Fibroblast of the conjunctiva (primary cell): ENCODE measurements at places on chromosomes 5 and 9.

DNA sequence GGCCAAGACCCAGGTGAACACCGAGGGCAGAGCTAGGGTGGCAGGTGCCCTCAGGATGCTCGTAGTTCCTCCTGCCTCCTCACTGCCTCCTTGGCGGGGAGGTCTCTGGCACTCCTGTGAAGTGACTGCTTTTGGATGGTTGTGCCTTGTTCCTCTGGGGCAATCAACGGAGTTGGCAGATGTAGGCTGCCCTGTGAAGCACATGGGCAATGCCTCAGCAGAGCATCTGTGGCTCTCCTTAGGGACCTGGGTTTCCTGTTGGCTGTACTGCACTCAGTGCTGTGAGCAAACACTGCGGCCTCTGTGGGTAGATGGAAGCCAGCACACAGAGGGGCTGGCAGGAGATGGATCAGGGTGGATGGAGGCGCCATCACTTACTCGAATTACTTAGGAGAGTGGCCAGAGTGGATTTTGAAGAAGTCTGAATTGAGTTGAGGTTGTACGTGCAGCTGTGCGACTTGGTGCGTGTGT lies 71.4 kb upstream of the COL5A1 start:
- DNase-seq, result no peak

DNA sequence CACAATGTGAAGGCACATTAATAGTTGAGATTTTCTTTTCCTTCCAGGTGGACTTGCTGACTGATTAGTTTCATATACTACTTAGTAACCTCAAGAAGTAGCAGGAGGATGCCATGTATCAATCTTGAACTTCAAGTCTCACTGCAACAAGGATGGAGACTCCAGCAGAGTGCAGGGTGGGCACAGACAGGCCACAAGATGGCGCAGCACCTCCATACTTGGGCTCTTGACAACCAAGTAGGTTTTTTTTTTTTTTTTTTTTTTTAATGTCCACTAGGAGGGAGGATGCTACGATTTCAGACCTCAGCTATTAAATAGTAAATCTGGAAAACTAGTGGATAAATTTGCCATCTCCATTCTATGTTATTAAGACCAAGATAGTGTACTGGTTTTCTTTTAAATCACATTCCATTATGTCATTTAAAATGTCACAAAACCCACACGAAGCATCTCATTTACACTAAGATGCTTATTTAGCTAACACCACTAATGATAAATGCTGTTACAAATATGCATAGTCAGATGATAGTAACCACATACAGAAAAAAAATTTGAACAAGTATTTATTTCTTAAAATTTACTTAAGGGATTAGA lies 58.6 kb downstream of the IL6ST start:
- DNase-seq, result peak; percentile 88

DNA sequence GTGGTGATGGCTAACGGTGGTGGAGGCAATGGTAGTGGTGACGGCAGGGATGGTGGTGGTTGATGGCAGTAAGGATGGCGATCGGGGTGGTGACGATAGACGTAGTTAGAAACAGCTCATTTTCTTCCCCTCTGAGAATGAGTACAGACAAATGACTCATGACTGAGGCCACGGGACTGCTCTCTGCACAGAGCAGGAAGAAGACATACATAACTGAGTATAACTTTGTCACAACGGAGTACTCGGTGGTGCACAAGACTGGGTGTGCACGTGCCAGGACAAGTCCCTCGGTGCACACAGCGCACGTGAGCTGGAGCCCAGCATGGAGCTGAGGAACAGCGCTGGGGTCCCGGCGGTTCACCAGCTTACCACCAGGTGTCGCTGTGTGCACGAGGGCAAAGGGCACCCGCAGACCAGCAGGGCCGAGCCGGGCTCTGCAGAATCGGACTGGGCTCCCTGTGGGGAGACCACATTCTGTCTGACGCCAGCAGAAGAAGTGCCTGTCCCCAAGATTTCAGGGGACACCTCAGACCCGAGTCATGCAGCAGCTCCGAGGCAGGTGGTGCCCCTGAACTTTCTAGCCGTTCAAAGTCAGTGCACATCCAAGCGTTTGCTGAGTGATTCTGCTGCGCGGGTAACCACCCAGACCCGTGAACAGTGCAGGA lies 188.6 kb downstream of the FSTL4 start:
- no peak for DNase-seq

DNA sequence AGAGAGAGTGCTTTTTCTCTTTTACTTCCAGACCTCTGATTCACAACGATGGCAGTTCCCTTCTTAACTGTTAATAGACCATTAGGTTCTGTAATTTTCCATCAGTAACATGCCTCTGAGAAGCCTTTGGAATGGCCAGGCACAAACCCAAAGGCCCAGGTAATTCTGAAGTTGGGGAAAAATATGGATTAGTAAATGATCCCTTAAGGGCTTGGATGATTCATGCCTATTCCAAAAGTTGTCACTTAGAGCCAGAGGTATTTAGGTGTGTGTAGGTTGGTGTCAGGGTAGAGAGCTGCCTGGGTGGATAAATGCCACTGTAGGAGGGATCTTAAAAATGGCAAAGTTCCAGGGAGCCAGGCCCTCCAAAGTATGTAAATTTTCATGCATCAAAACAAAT lies 228.8 kb downstream of the PLK2 start:
- no peak for DNase-seq

GRCh38 chr9:120336021-120336752 lies 243.8 kb downstream of the CDK5RAP2 start:
- DNase-seq, result no peak

DNA sequence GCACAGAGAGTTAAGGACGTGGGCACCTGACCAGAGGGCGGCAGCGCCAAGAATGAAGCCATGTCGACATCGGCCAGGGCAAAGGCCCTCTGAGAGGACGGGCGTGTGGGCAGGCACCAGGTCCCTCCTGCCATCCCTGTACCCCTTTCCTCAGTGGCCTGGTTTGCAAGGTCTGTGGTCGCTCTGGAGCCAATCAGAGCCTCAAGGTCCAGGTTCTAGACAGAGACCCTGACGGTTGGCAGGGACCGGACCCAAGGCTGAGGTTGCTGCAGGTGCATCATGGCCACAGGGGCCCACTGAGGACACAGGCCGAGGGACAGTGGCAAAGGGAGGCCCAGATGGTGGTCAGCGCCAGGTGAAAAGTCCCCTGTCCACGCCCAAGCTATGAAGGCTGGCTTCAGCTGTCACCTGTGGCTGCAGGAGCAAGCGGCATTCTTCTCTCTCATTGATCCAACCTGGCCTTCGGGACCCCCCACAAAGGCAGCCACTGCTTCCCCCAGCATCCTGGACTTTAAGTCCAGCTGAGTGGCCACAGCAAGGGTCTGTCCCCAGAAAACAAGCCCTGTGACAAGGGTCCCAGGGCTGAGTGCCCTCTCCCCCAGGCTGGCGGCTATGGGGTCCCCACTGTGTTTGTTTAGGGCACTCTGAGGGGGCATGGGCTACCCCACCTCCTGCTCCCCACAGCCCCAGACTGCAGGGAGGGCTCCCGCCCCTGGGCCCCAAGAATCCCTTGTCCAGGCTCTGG lies 48.9 kb downstream of the VAV2 start:
- no peak for DNase-seq

DNA sequence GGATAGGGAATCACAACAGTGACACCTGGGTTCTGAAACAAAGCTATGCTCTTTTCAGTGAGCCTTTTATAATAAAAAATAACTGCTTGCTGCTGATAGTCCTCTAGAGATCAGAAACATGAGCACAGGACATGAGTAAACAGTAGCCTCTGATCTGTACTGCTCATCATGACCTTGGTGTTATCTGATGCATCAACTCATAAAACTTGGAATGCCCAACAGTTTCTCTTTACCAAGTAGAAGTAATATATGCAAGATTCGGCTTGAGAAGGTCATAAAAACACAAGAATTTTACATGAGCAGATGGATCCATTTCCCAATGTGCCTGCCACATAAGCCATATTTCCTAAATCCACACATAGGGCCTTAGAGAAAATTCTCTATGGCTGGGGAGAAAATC lies 318.3 kb upstream of the GRAMD2B start:
- DNase-seq, result no peak

DNA sequence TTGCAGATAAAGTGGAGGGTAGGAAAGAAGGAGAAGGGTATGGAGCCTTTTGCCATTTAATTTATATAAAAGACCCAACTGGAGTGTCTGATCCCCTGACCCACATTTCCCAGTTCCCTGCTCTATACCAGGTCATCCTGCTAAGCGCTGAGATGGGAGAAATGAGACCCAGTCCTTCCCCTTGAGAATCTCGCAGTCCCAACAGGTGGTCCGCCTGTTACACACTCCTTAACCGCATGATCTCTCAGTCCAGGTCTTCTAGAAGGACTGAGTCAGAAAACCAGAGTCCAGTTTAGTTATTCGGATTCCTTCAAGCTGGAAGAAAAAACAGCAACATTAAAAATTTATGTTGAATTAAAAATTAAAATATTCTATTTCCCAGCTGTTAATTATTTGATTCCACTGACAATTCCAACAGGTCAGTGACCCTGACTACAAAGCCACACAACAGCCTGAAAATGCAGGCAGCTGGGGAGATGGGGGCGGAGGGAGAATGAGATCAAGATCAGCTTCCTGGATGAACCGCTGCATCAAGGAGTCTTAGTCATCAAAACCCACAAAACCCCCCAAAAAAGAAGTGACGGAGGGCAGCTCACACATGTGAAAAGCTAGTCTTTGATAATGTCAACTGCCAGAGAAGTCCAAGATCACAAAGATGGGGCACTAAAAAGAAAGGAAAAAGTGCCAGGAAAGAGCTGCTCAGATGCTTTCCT lies 44.0 kb downstream of the GGTA1 start:
- DNase-seq, result no peak

- no peak for DNase-seq
Observed at GRCh38 chr5:126334760-126335159, 88.4 kb upstream of the GRAMD2B start.

DNA sequence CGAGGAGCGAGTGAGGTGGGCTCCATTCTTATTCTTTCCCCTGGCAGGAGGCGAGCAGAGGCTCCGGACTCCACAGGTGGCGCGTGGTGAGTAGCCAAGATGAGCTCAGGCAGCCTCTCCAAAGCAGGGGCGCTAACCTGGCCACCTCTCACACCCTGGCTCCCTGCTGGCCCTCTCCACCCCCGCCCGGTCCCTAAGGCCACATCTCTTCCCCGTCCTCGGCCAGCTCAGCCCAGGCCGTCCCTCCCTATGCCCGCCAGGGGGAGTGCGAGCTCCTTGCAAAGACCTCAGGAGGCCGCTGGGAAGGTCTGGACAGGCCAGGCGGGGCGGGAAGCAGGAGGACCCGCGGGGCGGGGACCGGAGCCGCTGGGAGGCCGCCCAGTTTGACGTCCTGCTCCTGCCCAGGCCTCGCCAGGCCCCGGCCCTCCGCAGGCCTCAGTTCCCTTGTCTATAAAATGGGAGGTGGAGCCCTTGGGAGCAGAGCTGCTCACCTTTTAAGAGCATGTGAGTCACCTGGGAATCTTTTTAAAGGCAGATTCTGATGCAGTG lies 46.3 kb upstream of the GGTA1 start:
- peak; percentile 93 for DNase-seq

- no peak for DNase-seq
Observed at GRCh38 chr5:1058083-1058945, 49.7 kb downstream of the NKD2 start.

DNA sequence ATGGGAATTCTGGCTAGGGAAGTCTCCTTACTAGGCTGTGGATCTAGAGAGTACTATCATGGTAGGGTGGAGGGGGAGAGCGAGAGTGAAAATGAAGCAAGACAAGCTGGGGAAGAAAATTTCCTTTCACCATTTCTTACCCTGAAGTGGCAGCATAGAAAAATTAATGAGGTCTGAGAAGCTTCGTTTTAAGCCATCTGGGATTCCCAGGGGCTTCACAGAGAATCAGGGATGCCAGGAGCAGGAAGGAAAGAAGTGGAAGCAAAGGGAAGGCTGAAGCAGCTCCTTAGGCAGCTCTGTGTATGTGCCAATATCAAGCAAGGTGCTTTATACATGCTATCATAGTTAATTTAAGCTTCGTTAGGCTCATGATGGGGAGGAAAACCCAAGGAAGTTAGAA lies 169.9 kb downstream of the ZSWIM6 start:
- DNase-seq, result no peak

- DNase-seq, result no peak
Observed at GRCh38 chr9:34663303-34663605, 797 bp upstream of the CCL27 start.

DNA sequence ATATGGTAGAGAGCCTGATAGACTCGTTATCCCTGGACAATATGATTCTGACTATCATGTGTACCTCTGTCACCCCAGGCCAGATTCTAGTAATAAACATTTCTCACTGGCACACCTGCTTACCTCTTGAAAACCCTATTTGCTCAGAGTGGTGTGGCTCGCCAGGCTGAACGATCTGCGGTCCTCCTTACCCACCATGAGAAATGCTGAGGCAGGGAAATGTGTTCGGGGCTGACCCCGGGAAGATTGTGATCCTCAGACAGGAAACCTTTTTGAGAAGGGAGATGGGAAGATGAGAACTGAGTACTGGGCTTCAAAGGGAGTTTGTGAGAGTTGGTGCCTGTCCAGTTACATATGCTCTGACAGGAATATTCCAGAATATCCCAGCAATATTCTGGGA lies 10.7 kb upstream of the PRXL2C start:
- no peak for DNase-seq

GRCh38 chr5:116032094-116032517 lies at the start of gene ARL14EPL:
ARL14EPL (plus strand) TSS chr5:116032472; CDS start chr5:116051466, 18,994 bp downstream.
- peak; percentile 80 for DNase-seq

DNA sequence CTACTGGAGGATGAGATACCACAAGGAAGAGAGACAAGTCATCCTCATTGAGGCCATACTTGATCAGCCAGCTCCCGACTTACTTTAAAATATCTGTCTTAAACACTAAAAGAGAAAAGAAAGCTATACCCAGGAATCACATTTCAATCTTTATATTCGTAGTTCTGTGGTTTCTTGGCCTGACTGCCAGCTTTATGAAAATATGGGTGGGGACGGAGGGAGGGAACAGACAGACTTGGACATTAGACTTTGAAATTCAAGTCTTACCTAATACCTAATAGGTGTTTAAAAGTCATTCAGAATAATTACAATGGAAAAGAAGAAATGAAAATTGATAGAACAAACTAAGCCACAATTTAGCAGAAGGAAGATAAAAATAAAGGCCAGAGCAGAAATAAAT lies 604.8 kb upstream of the RORB start:
- DNase-seq, result no peak

- no peak for DNase-seq
Observed at GRCh38 chr5:8934455-8934854, 611.4 kb downstream of the SEMA5A start.
